ENCODE measurements at places on chromosomes 6 and 20.
A peak's percentile ranks its signal among the peaks of the same experiment; 100 is the strongest.

GRCh38 chr6:144265390-144265789 is 19.7 kb upstream of the UTRN start:
- no peak for DNase-seq

GRCh38 chr6:163331245-163331644 is 83.3 kb upstream of the QKI start:
- DNase-seq, result no peak

DNA sequence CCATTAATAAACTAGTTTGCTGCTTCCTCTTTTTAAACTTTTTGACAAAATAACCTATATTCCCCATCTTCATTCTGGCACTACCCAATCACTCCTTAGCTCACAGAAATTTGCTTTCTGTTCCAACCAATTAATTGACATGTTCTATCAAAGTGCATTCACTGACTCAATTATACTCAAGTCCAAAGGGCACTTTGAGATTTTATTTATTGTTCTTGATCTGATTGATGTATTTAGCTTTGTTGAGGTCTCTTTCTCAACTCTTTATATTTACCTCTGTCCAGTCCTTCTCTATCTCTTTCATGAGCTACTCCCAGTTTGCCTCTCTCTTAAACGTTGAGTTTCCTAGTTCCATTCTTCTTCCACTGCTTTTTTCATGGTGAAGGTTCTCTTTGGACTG is 104.4 kb upstream of the TENT5A start:
- no peak for DNase-seq

DNA sequence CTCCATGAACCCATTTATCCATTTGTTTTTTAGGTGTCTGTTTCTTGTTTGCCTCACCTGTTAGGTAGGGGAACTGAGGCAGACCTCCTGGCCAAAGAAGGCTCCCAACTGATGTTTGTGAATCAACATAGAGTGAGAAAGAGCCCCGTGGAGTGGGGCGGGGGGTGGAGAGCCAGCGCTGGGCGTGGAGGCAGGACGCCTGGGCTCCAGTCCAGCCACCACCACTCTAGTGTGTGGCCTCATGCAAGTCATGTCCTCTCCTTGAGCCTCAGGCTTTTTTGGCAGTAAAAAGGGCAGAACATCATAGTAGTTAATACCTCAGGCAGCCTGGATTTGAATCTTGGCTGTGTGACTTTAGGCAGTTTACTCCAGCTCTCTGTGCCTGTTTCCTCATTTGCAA is 42.2 kb upstream of the SCRT2 start:
- DNase-seq, result no peak

GRCh38 chr20:33560026-33560425 is 70.1 kb downstream of the CBFA2T2 start:
- DNase-seq, result no peak

DNA sequence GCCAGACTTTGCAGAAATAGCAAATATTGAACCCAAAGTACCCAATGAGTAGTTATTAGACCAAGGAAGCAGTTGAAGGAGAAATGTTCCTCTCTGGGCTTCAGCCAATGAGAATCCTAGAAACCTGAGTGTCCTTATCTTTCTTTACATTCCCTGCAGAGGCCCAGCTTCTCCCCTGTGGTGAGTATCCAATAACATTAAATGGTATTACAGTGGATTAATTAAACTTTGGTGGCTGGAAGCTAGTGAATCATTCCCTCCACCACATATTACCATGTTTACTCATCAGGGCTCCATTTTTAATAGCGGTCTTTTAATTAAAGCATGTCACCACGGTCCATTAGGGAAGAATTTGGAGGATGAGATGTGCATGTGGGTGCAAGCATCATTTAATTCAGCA is 74.0 kb downstream of the UNC5CL start:
- no peak for DNase-seq

- no peak for DNase-seq
Measured at GRCh38 chr6:74632196-74632875, 573.5 kb downstream of the COL12A1 start.

DNA sequence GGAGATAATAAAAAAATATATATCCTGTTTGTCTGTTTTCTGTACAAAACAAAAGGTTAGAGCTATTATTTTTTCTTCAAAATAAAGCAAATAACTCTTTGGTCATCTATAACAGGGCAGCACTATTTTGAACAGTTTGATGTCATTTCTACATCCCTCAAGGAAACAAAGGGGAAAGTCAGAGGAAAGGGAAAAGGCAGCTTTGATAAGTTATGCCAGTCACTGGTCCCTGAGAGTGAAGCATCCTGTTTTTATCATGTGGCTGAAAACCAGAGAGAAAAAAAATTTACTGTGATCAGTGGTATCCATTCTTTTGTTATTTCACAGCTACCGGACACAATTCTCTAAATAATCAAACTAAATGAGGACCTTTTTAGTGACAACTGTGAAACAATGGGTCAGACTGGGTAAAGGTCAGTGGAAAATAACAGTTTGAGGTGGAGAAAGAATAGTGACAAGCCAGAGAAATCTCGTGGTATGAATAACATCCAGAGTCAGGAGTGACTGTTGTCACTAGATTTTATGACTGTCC is 356.0 kb downstream of the HDGFL1 start:
- no peak for DNase-seq

DNA sequence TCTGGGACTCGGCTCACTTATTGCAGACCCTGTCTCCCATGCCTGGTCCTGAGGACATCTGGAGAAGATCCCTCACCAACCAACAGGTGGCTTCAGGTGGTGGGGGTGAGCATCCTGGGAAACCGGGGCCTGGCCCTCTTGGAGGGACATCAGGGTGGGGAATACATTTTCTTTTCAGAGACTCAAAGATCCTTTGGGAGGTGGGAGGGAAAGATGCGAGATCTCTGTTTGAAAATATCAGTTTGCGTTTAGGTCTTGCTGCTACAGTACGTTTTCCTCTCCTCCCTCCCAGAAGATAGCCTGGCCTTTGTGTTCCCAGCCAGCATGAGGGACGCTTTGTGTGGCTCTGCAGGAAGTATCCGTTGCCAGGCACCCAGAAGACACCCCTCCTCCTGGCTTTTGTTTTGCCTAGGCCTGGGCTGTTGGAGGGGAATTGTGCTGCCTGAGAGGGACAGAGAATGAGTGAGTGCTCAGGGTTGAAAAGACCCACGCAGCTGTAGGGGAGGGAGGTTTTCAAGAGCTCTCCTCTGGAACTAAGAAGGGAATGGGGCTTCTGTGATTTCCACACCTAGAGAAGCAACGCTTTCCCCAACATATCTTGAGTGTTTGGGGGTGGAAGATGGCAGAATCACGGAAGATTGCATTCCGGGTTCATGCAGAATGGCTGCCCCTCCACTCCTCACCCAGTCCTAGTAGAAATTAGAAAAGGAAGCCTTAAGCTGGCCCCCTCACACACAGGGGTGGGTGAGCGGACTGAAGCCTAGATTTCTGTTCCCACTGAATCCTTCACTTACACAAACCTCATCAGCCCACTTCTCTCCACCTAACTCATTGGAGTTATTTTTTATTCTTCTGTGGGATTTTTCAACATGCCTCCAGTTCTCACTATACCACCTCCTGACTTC is 22.0 kb upstream of the SLC2A12 start:
- DNase-seq, result no peak

GRCh38 chr20:37541326-37541725 is 13.7 kb upstream of the BLCAP start:
- DNase-seq, result no peak

DNA sequence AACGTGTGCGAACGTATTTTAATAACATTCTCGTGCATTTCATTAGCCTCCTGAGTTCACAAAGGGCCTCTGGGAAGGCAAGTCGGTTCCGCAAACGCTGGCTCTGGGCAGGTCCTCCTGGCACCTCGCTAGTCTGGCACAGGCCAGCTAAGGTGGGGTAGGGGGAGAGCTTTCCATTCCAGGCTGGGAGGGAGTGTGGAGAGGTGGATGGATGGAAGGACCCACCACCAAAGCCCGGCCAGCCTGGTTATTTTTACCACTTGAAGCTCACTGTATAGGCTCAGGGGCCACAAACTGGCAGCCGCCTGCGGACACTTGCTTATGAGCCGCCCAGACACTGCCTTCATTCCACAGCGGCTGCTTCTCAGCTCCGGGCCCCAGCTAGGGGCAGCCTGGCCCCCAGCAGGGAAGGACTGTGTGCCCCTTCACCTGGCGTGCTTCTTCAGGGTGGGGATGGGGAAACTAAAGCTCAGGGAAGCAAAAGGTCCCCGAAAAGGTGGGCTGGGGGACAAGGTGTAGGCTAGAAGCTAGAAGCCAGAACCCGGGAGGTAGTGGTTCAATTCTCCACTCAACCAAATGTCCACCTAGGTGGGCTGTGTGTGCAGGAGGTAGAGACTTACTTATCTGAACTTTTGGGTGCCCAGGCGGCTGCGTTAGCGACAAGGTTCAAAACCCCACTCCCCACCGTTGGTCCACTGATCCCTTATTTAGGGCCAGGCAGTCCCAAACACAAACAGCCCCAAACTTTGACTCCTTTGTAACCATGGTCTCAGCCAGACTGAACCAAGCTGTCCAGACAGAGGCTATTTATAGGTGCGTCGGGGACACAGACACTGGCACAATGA is 1.7 kb downstream of the PMEPA1 start:
- DNase-seq, result no peak

DNA sequence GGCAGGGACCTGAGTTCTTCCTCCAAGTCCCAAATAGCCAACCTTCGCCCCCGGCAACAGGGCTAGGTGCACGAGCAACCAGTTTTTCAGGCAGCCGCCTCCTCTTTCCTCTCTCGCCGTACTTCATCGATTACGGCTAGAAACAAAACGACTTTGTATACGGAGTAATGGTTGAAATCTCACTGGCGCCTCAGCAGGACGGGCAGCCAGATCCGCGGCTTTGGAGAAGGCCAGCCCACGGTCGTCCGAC is 333 bp upstream of the SMIM13 start:
- no peak for DNase-seq

DNA sequence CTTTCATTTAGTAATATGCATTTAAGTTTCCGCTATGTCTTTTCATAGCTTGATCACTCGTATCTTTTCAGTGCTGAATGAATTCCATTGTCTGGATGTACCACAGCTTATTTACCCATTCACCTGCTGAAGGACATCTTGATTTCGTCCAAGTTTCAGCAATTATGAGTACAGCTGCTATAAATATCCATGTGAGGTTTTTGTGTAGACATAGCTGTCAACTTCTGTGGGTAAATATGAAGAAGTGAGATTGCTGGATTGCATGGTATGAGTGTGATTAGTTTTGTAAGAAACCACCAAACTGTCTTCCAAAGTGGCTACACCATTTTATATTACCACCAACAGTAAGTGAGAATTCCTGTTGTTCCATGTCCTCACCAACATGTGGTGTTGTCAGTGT is 79.2 kb upstream of the STMND1 start:
- no peak for DNase-seq

GRCh38 chr20:2917266-2917665 is 44.0 kb downstream of the PTPRA start:
- DNase-seq, result no peak

- no peak for DNase-seq
Measured at GRCh38 chr20:17300113-17300512, 73.3 kb downstream of the PCSK2 start.

DNA sequence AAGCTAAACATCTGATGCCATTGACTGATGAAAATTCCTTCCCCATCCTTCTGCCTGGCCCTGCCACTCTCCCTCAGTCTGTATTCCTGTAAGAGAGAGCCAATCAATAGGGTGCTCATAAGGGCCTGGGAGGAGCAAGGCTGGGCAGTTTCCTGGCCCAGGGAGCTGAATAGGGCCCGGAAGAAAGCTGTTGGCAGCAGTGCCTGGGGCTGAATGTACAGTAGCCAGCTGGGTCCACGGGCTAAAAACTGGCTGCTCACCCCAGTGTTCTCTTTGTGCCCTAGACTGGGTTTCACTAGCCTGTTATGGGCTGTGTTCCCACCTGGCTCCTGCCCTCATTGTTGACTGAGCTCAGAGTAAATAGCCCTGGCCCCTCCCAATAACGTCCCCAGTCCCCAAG is 1.7 kb upstream of the WFDC2 start:
- no peak for DNase-seq

GRCh38 chr6:88374553-88374952 is 208.4 kb upstream of the CNR1 start:
- no peak for DNase-seq

GRCh38 chr6:14787250-14787649 is 458.6 kb upstream of the JARID2 start:
- DNase-seq, result no peak

DNA sequence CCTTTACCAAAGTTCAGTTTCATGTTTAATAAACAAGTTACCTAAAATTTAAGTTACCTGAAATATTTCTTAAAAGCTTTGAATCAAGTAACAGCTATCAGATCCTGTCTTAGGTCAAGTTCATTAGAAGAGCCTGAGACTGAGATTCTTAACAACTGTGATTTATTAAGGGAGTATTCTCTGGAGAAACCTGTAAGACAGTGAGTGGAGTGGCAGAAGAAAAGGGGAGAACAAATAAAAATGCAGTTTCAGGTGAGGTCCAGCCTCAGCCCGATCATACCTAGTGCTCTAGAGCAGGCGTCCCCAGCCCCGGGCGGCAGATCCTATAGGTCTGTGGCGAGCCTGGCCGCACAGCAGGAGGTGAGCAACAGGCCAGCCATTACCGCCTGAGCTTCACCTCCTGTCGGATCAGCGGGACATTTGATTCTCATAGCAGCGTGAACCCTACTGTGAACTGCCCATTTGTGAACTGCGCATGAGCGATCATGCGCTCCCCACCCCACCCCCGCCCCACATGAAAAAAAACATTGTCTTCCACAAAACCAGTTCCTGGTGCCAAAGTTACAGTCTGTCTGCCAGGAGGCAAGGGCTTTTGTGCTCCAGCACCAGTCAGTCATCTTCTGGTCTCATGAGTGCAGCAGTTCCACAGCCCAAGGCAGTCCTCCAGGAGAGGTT is 59.2 kb upstream of the ADGRB3 start:
- DNase-seq, result peak; percentile 59

- DNase-seq, result no peak
Measured at GRCh38 chr6:110693296-110693695, 122.0 kb downstream of the CDK19 start.

DNA sequence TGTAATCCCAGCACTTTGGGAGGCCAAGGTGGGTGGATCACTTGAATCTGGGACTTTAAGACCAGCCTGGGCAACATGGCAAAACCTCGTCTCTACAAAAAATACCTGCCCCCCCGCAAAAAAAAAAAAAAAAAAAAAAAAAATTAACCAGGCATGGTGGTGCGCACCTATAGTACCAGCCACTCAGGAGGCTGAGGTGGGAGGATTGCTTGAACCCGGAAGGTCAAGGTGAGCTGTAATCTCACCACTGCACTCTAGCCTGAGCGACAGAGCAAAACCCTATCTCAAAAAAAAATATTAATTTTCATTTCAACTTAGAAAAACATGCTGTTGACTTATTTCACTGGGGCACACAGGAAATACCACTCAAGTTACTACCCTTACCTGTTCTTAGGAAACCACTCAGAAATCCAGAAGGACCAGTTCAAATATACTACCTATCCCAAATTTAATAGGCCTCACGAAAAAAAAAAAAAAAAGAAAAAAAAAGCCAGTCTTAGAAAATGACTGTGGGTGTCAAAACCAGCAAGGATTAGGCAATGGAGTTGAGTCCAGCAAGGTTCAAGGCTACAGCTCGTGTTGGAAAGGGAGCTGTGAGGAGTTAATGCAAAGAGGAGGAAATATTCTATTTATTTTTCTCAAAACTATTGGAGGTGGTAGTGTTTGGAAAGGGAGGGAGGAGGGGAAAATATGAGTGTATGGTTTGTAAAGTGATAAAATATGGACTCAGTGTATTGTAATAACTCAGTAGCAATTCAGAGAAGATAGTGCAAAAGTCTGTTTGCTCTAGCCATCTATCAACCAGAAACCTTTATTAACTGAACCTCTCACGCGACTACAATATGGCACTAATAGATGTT is 33.9 kb upstream of the PIM1 start:
- DNase-seq, result no peak

- DNase-seq, result peak; percentile 90
Measured at GRCh38 chr6:109079981-109080380, 14.7 kb downstream of the SESN1 start.

Measured in sigmoid colon (tissue), 7 donors.